ENCODE measurements at places on chromosomes 16 and 17.

- no peak for DNase-seq
These were observed 1.1 kb downstream of the RARA start for GRCh38 chr17:40309949-40310510.

GRCh38 chr16:65672960-65673359 is 551.1 kb upstream of the CDH11 start:
- DNase-seq = peak; percentile 34

DNA sequence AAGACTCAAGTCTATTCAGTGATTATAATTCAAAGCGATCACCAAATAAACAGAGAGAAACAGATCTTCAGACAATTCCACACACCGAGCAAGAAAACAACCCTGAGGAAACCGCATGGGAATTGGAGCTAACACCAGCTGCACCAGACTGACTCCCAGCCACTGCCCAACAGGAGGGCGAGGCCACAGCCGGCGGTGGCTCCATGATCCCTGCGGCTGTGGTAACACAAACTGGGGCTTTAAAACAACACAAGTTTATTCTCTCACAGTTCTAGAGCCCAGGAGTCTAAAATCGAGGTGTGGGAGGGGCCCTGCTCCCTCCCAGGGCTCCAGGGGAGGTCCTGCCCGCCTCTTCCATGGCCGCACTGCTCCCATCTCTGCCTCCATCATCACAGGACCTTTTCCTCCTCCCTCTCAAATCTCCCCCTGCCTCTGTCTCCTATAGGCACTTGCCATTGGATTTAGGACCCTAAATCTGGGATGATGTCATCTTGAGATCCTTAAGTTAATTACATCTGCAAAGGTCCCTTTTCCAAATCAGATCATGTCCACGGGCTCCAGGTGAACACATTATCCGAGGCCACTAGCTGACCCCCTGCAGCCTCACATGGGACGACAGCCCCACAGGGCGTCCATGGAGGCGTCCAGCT is 9.7 kb upstream of the HEXD start:
- DNase-seq = no peak

DNA sequence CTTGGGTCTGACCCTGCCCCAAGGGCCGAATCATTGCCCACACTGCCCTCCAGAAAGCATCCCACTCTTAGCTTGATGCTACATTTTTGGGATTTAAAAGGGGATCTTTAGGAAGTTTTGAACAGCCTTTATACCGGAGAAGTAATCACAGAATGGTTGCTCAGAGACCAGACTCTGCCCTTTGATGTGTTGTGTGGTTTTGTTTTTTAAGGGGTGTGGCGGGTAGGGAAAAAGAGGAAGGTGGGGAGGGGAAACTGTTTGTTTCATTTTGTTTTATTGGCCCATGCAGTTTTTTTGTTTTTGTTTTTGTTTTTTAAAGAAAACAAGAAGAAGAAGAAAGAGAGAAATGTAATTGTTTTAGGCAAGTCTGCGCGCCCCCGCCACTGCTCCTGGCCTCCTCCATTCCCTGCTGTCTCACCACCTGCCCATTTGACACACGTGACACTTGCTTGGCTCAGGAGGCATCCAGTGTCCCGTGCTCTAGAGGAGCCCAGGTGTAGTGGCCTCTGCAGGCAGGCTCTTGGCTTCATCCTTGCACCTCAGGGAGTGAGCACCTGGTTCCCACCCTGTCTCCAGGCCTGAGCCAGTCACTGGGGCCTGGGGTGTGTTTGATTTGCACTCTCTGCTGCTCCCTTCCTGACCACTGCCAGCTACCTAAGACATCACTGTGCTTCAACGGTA is 35.7 kb downstream of the GNAO1 start:
- DNase-seq = no peak

GRCh38 chr17:2723997-2724783 is 12.6 kb upstream of the CLUH start:
- DNase-seq = no peak

DNA sequence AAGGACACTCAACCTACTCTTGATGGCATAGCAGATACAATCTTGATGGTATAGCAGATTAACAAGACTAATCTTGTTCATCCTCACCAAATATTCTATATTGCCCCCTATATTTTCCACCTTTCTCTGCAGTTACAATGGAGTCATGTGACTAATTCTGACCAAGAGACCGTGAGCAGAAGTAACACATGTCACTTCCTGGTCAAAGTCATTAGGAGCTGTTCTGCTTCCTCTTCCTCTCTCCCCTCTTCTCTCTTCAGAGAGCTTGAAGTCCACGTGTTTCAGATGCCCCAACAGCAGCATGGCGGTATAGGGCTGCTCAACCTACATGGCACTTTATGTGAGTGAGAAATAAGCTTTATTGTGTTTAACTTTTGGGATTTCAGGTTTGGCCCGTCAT is 55.3 kb upstream of the ERCC4 start:
- DNase-seq = no peak

DNA sequence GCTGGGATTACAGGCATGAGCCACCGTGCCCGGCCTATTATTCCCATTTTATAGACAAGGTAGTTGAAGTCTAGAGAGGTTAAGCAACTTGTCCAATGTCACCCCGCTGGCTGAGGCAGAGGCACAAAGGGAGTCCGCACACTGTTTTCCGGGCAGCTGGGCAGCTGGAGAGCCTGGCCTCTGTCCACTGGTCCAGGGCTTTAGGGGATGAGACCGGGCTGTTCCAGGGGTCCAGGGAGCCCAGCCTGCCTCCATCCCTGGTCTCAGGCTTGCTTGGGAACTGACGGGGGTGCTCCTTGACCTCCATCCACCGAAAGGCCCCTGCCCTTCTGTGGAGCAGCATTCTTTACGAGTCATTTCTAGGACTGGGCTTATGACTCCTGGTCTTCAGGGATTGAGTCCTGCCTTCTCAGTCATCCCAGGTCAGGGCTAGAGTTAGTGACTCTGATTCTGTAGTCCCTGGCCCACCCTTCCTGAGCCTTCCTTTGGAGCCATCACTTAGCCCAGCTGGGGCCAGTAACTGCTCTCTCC is 37.5 kb downstream of the SOCS3 start:
- peak; percentile 22 for DNase-seq

- no peak for DNase-seq
These were observed 21.5 kb upstream of the RABEP1 start for GRCh38 chr17:5260542-5260941.

- peak; percentile 36 for DNase-seq
These were observed 13.5 kb downstream of the TMC6 start for GRCh38 chr17:78114831-78115723.

- peak; percentile 89 for DNase-seq
These were observed 3.3 kb upstream of the N4BP1 start for GRCh38 chr16:48613061-48613957.

DNA sequence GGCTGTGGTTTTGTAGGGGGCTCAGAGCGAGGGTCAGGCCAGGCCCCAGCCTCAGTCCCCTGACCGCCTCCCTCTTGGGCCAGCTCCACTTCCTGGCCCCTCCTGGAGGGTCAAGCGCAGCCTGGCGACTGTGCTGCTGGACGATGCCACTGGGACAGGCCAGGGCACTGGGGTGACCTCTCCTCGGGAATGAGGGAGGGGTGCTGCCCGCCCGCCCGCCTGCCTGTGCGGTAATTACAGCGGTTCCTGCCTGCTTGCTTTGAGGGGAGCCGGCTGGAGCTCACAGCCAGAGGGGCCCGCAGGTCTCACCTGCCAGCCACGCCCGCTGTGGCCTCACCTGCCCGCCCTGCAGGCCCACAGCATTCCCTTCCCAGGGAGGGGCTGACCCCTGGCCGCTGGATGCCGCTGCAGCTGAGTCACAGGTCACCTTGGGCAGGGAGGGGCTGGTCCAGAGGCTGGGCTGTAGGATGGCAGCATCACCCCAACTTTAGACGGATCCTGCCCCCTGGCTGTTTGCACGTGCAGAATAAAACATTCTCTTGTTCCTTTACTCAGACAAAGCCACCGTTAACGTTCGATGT is 76.7 kb upstream of the CBX4 start:
- DNase-seq = peak; percentile 40

GRCh38 chr17:58506354-58507080 is 7.9 kb downstream of the MTMR4 start:
- DNase-seq = no peak

DNA sequence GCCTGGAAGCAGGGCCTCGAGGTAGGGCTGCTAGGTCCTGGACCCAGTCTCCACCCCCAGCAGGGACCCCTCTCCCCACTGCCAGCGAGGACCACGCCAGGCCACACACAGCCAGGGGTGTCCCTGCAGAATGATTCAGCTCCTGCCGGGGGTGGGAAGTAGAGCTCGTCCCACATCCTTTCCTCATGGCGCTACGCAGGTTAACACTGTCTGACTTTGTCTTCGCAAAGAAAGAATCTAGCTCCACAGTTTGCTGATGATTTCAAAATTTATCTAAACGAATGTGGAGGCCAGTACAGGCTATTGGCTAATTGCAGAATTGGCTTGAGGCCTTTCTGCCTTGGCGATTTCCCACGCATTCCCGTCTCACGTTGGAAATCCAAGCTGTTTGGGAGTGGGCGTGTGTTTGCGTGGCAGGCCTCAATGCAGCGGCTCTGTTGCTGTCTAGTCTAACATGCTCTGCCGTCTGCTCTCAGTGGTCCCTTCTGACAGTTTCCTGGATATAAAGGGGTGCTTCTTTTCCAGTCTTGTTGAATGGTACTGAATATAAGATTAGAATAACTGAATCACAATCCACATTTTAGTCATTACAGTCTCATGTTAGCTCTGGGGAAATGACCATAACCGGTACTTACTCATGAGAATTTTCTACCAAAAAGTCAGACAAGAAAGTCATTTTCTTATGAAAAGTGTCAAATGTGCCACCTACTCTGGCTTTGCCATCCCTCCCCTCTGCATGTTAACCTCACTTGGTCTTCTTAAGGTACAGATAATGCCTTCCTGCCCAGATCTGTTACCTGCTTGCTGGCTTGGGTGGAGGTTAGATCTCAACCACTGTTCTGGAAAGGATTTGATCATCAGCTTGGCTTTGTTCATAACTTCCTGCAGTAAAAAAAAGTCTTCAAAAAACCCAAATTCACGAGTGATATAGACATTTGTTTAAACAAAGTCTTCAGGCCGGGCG is 252.4 kb downstream of the NTN1 start:
- no peak for DNase-seq

GRCh38 chr16:86016201-86016965 is 117.4 kb downstream of the IRF8 start:
- peak; percentile 54 for DNase-seq

- no peak for DNase-seq
These were observed 21.3 kb downstream of the DNAH17 start for GRCh38 chr17:78555746-78556401.

DNA sequence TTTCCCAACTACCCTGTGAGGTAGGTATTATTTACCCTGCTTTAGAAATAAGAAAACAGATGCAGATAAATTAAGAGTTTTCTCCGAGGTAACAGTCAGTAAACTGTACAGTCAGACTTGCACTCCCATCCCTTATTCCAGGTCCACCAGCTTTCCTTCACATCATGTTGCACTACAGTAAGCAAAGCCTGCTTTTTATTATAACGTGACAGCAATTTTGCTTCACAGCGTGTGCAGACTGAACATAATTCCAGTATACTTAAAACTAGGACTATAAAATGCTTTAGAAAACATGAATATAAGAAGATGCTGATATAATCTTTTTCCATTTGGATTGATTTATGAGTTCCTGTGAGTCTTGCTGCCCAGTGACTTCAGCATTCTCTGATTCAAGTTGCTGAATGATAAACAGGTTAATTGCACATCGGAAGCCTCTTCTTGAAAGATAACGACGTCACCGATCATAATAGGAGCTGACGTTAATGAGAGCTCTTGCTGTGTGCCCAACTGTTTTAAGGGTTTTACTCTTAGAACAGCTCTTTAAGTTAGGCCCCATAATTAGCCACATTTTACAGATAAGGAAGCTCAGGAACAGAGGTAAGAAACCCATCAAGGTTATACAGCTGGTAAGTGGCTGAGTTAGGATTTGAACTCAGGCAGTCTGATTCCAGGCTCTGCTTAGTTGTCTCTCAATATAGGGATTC is 1.4 kb downstream of the LIG3 start:
- peak; percentile 65 for DNase-seq

DNA sequence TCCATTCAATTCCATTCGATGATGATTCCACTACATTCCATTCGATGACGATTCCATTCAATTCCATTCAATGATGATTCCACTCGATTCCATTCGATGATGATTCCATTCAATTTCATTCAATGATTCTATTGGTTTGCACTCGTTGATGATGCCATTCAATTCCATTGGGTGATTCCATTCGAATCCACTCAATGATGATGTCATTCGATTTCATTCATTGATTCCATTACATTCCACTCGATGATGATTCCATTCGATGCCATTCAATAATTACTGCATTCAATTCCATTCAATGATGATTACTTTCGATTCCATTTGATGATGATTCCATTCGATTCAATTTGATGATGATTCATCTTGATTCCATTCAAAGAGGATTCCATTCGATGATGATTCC is 1299.4 kb downstream of the TP53TG3F start:
- DNase-seq = no peak

- DNase-seq = no peak
These were observed 45.4 kb downstream of the BAHCC1 start for GRCh38 chr17:81440511-81441244.

DNA sequence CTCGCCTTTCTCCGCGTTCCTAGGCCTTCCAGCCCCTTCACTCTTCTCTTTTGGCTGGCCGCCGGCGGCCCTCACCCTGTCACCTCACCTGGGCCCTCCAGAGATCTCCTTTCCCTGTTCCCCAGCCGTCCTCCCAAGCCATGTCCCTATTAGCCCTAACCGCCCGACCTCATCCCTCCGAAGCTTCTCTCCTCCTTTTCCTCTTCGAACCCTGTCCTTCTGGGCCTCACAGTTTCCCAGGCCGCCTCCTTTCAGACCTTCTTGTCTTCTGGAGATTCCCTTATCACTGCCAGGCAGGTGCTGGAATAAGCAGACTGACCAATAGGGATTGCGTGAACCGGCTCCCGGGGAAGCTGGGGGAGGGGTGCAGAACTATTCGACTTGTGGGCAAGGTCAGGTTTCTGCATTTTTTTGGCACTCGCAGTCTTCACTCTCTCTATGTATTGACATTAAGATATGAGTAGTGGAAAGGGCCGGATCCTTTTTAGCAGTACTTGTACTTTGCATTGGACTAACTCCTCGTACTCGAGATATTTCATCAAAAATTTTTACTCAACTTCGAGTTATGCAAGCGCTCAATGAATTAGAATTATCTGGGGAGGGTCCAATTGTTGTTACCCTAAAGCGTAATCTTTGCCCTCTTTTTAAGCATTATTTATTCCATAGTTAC is 690 bp downstream of the RHOT1 start:
- DNase-seq = peak; percentile 84

DNA sequence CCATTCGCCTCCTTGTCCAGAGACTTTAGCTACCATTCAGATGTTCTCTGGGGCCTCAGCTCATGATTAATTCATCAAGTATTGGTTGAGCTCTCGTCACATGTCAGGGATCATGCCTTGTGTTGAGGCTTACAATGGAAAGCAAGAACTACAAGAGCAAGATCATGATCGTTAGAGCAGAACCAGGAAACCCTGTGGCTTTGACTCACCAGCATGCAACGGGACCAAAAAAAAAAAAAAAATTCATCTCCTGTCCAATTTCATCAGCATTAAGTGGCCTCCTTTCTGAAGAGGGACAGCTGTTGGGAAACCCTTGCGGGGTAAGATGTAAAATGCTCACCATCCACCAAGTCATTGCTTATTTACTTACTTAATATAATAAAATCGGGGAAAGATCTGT is 12.1 kb upstream of the USP10 start:
- DNase-seq = peak; percentile 90
